ENCODE measurements at places on chromosomes 2 and 18.

- no peak for DNase-seq
These were observed 95.3 kb upstream of the ID2 start for GRCh38 chr2:8586457-8587051.

GRCh38 chr2:225735844-225736243 is 336.3 kb downstream of the NYAP2 start:
- DNase-seq = no peak

DNA sequence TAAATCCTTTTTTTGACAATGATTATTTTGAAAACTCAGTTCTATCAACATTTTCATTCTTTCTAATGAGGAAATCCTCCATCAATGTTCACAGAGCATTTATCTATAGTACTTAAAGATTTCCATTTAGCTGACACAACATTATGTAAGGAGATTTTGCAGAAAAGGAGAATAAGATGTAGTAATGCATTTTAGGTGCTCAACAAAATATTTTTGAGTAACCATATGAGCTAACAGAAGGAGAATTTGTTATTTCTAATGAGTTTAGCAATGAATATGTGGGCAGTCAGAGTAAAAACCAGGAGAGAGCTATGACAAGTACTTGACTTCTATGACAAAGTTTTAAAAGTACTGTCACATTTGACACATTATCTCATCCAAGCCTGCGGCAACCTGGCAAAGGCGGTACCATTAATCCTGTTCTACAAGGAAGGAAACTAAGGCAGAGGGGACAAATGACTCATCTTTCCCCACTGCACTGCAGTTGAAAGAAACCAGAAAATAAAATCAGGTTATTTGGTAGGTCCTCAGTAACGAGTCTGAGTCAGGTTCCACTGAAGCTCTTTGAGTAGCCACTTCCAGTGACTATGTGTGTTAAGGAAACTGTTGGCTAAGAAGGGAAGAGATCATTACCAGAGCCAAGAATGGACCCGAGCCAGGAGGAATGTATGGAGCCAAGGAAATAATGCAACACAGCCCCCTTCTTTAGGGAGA is 134.1 kb upstream of the ITGB6 start:
- no peak for DNase-seq

DNA sequence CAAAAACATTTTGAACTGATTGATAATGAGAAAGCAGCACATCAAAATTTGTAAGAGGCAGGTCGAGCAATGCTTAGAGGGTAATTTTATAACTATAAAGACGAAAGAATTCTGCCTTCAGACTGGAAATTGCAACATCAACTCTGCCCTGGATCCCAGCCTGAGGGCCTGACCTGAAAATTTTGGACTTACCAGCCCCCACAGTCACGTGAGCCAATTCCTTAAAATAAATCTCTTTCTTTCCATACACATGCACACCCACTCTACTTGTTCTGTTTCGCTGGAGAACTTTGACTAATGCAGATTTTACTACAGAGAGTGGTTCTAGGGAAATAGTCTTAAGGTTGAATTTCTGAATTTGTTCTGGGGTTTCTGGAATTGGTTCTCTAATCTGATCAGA is 14.6 kb upstream of the ACOXL start:
- DNase-seq = no peak

- no peak for DNase-seq
These were observed 78.8 kb upstream of the TTC21B start for GRCh38 chr2:166032361-166032760.

DNA sequence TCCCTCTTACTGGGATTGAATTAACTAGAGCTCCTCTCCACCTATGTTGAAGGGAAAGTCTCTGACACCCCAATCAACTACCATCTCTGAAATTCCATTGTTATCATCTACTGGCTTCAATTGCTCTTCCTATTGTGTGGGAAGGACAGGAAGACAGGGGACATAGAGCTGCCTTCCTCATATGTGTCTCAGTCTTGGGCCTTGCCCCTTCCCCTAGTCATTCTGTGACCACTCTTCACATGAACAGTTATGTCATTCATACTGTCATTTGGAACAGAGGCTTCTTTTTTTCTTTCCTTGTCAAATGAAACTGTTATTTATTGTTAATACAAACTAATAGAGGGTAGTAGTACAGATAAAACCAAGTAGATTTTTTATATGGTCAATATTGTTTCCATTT is 69.6 kb upstream of the EMILIN2 start:
- no peak for DNase-seq

- no peak for DNase-seq
These were observed 5.0 kb downstream of the SPIRE1 start for GRCh38 chr18:12652861-12653401.
